ENCODE measurements at places on chromosomes 7 and 10.

DNA sequence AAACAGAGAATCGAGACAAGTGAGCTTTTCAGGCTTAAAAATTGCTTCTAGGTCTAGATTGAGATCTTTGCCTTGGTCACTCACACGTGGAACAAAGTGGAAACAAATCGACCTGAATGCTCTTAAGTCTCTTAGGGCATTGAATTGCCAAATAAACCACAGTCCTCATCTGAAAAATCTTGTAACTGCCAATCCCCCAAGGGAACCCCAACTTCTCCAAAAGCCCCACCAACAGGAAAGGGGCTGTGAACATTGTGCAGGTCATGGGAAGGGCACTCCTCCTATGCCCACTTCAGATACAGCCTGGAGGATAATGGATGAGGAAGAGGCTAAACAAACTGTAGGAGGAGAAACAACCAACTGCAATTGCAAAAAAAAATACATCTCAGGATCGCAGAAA, 91.3 kb downstream of the DGKI start:
- DNase-seq, result no peak

GRCh38 chr7:134899729-134900128, 86.6 kb upstream of the AGBL3 start:
- DNase-seq, result no peak

DNA sequence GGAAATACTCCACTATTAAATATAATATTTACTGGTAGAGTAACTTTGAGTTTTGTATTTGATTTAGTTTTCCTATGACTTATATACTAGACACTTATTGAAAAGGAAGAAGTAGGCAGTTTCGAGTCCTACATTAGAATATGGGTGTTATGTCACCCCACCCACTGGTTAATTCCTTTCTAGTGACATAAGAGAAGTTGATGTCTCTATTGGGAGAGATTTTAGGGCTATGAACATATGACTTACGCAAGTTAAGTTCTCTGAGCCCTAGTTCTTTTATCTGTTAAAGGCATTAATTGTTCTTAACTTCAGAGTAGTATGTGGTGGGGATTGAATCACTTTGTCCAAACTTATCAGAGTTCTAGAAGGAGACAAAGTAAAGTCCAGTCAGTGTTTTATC, 30.5 kb downstream of the CPED1 start:
- DNase-seq, result no peak

GRCh38 chr10:10792681-10793080, 225.0 kb upstream of the CELF2 start:
- DNase-seq, result no peak

DNA sequence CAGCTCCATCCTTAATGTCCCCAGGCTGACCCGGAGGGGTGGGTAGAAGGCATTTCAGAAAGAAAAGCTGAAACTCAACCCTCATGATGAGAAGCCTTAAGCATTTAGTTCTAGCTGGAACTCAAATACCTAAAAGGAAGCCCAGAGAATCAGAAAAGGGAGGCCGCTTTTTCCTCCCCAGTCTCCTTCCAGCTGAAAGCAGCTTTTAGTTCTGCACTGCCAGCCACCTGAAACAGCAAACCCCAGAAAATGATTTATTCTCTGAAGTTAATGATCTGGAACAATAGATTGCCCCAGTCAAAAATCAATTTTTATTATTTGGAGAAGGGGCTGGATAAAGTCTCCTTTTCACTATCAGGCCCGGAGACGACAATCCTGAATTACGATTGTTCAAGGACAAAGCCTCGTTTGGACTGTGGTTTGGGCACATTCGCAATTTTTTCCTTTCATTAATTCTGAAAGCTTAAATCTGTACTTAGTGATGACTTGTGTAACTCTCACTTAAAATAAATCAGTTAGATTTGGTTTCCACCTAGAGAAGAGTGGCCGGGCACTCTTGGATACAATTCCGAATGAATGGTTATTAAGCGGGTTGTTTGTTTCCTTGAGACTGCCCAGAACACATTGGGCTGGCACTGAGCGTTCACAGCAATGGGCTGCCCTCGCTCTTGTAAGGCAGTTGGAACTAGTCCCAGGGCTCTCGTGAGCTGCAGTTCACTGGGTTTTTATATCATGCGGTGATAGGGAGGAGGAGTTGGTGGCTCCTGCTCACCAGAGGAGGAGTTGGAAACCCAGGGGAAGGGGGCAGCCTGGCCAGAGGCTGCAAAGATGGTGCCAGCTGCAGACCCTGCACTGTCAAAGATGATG, 262.2 kb downstream of the CCSER2 start:
- DNase-seq, result no peak

- no peak for DNase-seq
These were observed 143.8 kb downstream of the TEX36 start for GRCh38 chr10:125538947-125539731.

DNA sequence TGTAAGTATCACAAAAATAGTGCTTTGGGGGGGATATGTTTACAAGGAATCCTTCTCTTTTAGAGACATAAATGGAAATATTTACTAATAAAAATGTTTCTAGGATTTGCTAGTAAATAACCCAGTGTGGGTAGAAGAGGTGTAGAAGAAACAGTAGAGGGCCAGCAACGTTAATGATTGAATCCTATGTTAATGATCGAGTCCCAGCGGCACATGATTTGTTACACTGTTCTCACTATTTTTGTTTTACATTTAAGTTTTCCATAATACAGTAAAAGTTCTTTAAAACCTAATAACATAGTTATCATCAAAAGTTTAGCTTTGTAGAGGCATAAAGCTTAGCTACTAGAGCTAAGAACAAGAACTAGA, 66.0 kb downstream of the UBE2H start:
- DNase-seq, result no peak

DNA sequence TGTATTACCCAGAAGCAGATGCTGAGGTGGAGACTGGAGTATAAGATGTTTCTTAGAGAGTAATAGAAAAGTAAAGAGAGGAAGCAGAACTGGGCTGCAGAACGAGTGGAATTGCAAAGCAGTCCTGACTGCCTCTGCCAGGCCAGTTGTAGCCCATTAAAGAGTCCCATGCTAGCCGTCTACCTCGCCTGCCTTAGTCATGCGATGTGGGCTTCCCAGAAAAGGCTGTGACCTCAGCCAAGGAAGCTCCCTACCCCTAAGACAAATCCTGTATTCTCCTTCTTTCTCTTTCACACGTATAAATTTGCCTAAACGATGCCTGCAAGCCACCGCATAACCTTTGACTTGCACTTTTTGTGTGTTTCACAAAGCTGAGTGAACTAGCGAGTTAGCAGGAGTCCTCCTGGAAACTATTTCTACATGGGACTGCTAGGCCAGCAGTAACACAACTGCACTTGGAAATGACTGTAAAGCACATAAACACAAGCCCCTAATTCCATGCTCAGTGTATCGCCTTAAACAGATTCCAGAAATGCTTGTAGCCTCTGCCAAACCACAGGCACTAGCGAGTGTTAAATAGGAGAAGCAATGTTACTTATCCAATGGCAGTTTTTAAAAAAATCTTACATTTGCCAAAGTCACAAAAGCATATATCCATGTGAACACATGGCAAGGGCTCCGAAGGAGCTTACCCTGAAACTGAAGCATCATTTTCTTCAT, 47.4 kb upstream of the GNAI1 start:
- DNase-seq, result no peak

- DNase-seq, result peak; percentile 66
These were observed 125.9 kb downstream of the GRK5 start for GRCh38 chr10:119333146-119333792.

DNA sequence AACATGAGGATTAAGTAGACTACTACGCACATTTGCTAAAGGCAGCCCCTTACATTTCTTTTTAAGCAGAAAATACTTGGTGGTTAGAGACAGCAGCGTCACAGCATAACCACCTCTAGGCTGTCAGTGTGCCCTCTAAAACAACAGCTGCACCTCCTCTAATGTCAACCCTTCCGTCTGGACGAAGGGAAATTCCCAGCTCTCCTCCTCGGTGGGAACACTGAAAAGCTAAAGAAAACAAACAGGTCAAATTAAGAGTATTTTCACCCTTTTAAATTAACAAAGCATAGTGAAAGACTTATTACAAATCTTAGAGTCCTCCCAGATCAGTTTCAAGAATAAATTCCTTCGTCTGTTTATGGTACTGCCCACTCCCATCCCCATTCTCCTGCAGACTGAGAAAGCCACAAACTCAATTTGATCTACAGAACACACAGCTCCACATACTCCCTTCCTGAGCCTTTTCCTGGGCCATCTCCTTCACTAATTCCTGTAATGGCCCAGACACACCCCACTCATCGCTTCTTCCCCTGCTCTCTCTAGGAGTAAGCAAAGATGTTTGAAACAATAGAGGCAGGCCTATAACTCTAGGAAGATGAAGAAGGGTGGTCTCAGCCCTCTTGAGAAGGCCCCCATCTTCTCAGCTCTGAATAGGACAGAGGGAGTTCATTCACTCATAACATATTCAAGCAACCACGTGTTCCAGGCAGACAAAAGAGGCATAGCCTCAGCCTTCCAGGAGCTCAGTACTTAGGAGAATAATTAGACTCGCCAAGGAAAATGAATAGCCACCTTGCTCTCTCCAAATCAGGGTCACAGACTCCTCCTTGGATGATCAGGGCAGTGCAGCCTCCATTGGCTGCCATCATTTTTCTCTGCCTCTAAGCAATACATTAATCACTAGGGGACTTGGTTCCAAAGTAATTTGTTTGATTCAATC, 47.5 kb upstream of the HNRNPH3 start:
- DNase-seq, result no peak

DNA sequence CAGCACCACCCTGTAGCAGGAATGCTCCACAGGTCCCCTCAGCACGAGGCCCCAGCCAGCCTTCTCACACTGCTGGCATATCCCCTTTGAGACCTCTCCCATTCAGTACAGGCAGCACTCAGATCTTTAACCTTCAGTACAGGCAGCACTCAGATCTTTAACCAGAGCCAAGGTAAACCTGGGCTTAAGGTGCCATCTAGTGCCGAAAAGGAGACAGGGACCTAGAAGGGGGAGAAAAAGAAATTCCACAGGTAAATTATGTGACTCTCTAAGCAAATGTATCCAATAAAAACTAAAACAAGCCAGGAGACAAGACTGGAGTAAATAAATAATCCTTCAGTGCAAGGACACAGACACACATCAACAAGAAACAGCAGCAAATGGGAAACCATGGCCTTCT, 358.6 kb downstream of the PTPRN2 start:
- no peak for DNase-seq

DNA sequence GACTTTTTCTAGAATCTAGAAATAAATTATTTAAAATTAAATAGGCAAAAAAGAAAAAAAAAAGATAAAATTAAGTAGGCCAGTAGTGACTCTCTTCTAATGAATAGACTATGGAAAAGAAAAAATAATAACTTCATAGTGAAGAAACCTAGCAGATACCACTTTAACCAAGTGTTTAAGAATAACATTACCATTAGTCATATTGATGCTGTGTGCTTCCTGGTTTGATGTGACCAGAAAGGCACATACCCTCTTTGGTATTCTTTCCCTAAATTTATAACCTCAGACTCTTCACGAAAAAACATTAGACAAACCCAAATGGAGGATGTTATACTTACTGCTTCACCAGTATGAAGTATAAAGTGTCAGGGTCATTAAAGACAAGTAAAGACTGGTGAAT, 42.6 kb downstream of the KIF20B start:
- DNase-seq, result no peak

GRCh38 chr7:130415006-130415405, 25.8 kb downstream of the CEP41 start:
- no peak for DNase-seq

GRCh38 chr7:84136809-84137208, 57.8 kb downstream of the SEMA3A start:
- no peak for DNase-seq

GRCh38 chr10:102245082-102245931, at the start of gene GBF1:
Gene GBF1, plus strand, starts transcription at chr10:102245532. Its CDS starts 13,407 bp downstream, at chr10:102258939.
- peak; percentile 91 for DNase-seq

DNA sequence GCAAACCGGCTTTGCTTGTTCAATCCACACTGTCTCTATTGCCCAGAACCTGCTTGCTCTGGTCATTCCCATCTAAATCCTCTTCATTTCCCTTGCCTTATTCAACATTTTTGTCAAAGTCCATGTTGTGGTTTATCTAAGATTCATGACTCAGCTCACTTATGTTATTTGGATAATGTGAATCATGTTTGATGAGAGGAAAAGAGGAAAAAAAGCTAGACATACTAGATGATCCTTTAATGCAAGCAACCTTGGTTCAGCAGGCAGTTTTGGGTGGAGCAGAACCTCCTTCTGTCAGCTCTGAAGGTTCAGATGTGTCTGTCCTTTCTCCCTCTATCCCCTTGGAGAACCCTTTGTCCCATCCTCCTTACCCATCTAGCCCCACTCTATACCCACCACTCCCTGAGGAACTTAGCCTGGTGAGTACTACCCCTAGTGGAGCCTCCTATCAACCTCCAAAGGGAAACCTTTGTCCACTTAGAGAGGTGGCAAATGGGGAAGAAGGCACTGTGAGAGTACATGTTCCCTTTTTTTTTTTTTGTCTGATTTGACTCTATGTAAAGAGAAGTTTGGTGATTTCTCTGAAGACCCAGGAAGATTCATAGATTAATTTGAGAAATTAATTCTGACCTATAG, 2.1 kb upstream of the SAMD9L start:
- DNase-seq, result no peak

DNA sequence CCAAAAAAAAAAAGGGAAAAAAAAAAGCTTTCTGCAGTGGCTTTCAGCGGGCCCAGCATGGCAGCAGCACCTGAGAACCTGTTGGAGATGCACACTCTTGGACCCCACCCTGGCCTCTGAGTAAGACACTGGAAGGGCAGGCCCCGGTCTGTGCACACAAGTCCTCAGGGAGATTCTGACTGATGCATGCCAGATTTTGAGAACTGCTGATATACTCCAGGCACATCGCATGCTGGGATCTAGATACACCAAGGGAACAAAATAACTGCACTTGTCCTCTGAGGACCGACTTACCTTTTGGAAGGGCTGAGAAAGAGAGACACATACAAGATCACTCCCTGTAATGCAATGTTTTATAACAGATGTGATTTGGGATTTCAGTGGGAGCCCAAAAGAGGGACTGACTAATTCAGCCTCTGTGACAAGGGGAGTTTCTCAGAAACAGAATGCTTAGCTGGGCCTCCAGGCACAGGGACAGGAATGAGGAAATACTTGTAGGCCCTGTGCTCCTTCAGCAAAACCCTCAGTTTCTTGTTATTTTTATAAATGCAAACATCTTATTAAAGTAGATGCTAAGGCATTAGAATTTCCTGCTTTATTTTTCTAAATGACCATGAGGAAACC, 8.2 kb downstream of the EGFR start:
- no peak for DNase-seq

DNA sequence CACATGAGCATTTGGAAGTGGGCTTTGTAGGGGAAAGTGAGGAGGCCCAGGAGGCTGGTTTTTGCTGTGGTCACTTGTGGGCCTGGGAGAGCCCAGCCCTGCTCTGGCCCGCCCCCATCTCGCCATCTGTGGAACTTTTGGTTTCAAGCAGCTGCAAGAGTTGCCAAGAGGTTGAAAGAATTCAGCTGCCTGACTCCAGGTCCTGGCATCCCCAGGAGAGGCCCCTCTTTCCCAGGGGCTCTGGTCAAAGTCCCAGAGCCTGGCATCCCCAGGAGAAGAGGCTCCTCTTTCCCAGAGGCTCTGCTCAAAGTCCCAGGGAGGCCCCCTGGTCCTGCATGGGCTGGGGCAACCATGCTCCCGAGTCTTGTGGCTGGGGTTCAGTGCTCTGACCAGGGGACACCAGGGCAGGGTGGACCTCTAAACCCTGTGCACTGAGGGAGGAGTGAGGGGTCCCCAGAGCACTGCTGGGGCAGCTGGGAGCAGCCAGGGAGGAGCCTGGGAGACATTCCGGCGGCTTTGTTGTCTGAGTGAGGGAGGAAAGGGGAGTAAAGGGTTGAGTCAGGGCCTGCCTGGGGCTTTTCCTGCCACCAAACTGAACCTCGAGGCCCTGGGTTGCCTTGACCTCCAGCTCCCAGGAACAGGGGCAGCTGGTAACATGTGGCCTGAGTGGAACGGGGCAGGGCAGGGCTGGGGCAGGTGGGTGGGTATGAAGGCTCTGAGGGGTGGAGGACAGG, 27.7 kb upstream of the CSGALNACT2 start:
- no peak for DNase-seq
